ENCODE measurements at places on chromosomes 2 and 18. TPM values are rescaled to one million over a fixed set of nuclear protein-coding genes. Genes with fewer than 3 reads are reported as not detected.

The SERPINB13 gene
- not detected for total RNA-seq

- H3K36me3 ChIP-seq, result no peaks in the 10 kb centered on the region
- H3K4me3 ChIP-seq, result no peak overlapping the region
- no peaks in the 10 kb centered on the region for H3K27me3 ChIP-seq
Measured at GRCh38 chr2:62412347-62412742, 93.7 kb downstream of the TMEM17 start.

DNA sequence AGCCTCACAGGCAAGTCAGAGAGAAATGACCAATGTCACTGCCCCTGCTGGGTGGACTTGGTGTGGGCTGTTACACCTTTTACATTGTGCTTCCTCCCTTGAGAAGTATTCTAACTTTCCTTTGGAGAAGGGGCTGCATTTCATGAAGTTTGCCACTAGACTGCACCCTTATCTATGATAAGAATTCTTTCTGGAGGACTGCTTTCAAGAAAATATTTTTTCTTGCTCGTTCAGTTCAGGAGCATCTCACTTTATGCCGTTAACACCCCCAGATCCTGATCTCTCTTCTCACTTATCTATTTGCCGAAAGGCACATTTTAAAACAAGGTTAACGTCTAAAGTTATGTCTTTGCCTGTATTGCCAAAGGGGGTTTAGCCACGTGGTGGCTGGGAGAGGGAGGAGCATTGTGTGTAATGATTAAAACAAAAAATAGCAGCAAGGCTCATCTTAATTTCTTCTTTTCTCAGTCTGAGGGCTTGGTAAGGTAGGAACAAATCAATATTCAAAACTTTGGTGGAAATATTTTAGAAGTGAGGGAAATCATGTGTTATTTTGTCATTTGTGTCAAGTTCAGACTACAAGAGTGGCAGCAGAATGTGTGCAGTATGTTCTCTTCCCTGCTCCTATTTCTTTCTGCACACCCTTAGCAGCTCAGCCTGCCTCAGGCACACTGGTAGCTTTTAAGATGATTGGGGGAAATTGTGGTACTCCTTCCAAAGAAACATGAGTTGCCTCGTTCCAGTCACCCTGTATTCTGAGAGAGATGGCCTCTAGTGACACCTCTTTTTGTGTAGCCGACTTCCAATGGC is 1.6 kb upstream of the IGFBP5 start:
- no peak for DNase-seq
- H3K4me1 ChIP-seq, result peaks cover 17% of the 10 kb centered on the region
- H3K4me3 ChIP-seq, result no peak overlapping the region
- no peaks in the 10 kb centered on the region for H3K27me3 ChIP-seq

The MARCHF4 gene
- not detected for total RNA-seq

GRCh38 chr2:181837563-181837962 is 54.0 kb upstream of the ITPRID2 start:
- no peak for DNase-seq
- H3K4me3 ChIP-seq, result no peak overlapping the region
- H3K4me1 ChIP-seq, result no peaks in the 10 kb centered on the region
- H3K36me3 ChIP-seq, result no peaks in the 10 kb centered on the region

The BCL2 gene
- 43.6 TPM for total RNA-seq

Measured in breast epithelium (tissue), 4 donors.